ENCODE measurements at places on chromosomes 5 and 9.

DNA sequence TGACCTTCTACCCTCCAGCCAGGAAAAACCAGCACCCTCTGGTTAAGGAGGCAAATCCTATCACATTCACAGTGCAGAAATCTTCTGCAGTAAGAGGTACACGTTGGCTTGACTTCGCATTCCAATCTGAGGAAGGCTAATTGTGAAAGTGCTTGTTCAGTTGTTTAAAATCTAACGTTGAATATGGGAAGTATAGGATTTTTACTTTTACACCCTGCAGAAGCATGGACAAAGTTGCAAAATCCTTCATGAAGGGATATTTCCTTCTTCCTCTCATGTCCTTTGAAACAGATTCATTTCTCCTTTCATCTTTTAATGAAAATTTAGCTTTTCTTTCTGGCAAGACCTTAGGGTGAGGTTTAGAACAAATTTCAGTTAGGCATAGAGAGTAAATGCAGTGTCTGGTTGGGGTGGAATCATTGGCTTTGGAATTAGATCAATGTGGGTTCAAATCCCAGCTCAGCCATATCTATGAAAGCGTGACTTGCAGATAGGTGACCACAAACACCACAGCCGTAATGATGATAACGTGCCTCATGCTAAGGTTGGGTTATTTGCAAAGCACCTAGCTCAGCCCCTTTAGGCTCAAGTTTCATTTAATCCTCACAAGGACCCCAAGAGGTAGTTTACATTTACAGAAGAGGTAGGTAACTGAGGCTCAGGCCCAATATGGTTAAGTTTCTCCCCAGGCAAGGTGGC is 42.2 kb upstream of the C5orf58 start:
- DNase-seq: no peak

DNA sequence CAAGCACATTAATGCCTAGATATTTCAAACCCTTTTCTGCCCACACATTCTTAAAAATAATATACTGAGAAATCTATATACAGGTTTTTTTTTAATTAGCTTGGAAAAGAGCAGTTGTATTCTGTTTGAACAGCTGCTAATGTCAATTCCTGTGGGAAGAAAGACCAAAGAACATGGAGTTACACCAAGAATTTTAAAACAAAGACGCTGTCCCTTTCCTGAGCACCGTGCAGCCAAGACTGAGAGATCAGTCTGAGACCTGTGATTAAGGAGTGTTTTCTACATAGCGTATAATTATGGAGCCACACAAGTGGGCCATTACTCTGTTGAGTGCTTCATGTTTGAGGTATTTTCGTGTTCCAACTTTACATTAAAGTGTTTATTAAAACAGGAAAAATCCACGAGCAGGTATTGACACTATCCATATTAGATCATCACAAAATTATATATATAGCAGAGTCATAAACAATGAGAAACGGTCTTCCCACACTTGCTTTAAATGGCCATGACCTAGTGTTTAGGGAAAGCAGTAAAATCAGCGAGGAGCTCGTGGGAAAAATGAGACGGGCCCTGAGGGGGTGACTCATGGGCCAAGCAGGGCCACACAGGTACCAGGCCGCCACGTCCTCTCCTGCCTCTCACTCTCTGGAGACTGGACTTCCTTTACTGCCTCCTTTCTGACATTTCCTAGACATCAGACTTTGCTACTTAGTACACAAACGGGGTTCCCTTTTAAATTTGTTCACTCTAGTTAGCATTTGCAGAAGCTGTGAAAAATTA is 153.1 kb upstream of the OTULINL start:
- DNase-seq: no peak

DNA sequence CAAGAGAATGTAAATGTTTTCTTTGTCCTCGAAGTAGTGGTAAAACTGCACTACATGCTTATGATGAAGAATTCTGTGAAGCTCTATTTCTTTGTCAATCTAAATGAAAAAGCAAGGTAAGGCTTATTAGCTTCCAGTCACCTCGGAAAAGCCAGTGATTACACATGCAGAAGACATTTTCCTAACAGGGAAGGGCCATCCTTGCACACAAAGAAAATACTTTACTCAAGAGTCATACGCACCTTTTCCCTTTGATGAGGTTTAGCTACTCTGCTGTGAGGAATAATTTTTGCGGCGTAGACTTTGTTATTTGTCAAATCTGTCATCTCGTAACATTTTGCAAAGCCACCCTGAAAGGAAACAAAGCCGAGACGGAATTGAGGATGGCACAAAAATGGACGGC is 1.1 kb downstream of the PLK2 start:
- no peak for DNase-seq

DNA sequence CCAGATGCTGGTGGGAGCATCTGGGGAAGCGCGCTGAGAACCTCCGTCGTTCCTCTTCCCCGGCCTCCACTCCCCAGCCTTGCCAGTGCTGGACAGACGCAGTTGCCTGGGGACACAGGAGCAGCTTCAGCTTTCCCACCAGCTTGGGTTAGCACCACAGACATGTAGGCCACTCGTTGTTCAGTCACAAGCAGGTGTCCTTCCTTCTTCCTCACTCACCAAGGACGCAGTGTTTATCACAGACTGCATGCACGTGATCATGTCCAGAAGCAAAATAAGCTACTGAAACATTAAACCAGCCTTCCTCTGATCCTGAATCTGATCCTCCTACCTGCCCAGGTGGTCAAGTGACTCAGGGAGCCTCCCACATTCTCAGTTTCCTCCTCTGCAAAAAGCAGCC is 232.9 kb downstream of the SYK start:
- DNase-seq: no peak

GRCh38 chr9:121310571-121310970 is 42.6 kb downstream of the GSN start:
- no peak for DNase-seq

Data from lower lobe of right lung (tissue), 2 donors.